T follicular helper cell (primary cell): ENCODE measurements at places on chromosomes 3 and 15.

DNA sequence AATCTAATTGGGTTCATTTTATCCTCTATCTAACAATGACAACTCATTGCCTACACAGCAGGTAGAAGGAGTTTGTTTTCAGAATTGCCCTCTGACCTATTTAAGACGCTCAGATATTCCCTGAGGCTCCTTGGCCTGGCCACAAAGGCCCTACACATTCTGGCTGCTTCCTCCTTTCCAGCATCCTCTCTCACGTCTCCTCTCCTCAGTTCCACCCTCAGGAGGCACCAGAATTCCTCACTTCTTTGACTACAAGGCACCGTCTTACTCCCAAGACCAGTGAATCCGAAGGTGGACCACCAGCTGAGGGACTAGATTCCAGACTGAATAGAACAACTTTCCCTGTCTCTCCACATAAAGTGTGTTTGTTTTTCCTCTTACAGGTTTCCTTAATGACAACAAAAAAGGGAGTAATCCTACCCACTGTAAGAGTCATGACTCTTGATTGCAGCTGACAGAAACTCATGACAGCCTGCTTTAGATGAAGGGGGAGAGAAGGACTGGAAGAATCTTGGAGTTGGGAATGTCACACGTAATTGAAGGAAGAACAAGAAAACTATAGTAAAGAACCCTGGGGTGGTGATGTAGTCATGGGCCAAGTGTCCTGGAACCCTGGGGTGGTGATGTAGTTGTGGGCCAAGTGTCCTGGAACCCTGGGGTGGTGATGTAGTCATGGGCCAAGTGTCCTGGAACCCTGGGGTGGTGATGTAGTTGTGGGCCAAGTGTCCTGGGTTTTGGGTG, 22.0 kb upstream of the MUC20 start:
- DNase-seq: no peak

DNA sequence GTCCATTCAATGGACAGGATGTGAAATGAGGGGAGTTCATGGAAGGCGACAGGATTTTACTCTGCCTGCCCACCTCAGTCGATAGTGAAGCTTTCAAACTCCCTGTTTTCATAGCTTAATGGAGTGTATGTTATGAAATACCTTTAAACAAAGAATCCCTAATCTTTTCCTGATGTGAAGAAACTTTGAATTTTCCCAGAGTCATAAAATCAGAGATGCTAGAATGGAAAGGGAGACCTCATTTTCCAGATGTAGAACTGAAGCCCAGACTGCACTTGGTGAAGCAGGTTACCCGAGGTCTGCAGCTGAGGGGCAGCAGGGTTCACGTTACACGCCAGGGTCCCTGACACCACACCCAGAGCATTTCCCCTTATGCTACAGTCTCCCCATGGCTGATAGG, 34.7 kb upstream of the LACTB start:
- DNase-seq: no peak

DNA sequence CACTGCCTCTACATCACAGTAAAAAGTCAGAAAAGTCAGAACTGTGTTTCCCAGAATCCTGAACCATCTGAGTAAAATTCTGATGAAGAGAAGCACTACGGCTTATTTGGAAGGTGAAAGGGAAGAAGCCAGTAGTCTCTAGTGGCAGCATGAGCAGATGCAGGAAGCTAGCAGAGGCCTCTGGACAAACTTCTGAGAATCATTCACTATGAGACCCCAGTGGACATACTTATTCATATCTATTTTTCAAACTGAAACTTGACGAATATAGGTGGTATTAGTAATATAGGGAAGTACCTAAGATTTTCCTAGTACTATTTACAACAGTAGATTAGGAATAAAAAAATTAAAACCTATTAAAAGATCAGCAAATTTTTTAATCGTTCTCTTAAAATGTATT, 272.8 kb upstream of the TTC14 start:
- no peak for DNase-seq

DNA sequence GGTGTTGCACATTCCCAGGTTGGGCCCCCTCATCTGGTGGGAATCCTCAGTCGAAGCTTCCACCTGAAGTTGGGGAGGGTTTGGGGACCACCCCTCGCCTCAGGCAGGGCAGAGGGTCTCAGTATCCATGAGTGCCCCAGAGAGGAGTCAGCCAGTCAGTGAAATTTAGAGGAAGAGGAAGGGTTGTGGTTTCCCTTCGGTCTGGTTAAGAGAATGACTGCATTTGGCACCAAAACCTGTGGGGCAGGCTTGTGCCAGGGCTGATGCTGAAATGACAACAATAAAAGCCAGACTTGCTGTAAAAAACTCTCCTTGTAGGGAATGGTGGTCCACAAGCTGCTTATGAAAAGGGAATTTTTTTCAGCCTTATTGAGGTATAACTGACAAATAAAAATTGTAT, 22.6 kb downstream of the LMCD1 start:
- no peak for DNase-seq

DNA sequence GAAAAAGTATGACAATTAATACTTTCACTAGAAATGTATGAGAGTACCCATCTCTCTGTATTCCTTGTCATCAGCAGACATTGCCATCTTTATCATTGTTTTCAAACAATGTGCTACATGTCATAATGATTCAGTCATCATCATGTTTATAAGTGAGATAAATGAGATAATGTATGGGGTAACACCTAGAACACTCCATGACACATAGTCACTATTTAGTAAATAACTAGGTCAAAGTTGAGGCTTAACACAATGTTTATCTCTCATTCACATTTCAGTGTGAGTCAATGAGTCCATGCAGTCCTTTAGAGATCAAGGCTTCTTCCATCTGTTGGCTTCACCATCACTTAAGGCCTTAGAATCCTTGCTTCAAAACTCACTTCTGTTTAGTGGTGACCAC, 70.0 kb downstream of the NLGN1 start:
- no peak for DNase-seq

GRCh38 chr15:91849749-91850161, 3.8 kb upstream of the SLCO3A1 start:
- no peak for DNase-seq

DNA sequence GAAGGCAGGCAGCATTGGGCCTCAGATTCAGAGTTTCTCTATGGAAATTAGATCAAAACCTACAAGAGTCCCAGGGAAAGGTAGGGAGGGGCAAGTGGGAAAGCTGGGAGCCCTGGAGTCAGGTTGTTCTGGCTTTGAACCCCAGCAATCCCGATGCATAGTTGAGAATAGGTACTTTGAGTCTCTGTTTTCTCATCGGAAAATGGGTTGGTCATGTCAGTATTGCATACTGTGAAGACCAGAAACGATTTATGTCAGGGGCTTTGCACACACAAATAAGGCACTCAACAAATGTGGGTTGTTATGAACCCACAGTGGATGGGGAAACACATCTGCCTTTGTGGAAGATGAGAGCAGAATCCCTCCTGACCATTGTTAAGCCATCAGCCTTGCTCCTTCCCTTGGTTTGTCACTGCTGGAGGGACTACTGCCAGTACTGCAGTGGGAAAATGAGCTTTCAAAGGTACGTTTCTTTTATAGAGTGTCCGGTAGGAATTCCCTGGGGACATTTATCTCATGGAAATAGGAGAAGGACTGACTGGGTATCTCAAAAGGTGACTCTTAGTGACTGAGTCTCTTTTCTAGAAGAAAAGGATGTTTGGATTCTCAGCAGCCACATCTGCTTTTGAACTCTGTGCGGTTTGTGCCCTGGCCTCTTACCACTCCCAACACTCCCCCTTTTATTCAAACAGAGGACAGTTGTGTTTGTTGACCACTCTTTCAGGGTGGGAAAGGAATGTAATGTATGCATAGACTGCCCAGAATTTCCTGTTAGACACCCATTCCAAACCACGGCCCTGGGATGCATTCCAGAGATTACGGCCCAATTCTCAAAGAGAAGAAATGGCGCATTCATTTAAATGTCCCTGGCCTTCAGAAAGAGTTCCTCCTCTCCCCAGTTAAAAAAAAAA, 54.6 kb upstream of the VILL start:
- DNase-seq: no peak
